DMS53 (cell line): ENCODE measurements at places on chromosomes 5 and 9.

GRCh38 chr9:38202336-38202938, 133.4 kb upstream of the SHB start:
- no peak for DNase-seq

DNA sequence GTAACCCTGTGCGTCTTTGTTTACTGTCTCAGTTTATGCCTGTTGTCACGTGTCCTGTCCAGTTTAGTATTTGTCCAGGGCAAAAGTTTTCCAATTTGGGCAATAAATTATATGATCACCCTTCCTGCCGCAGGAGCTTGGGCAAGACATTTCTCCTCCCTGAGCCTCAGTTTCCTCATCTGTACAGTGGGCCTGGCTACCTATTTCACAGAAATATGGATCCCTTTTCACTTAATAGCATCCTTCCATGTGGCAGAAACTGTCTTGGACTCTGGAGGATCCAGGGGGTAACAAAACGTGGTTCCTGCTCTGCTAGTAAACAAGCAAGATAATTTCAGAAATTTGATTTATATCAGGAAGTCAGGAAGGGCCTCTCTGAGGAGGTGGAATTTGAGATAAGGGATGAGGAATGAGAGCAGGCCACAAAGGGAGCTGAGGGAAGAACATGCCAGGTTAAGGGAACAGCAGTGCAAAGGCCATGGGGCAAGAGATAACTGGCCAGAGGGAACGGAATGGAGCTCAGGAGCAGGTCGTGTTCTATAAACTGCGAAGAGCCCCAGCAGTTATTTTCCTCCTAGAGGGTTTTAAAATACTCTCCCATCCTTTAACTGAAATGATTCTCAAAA, 15.1 kb upstream of the PPARGC1B start:
- DNase-seq, result no peak

DNA sequence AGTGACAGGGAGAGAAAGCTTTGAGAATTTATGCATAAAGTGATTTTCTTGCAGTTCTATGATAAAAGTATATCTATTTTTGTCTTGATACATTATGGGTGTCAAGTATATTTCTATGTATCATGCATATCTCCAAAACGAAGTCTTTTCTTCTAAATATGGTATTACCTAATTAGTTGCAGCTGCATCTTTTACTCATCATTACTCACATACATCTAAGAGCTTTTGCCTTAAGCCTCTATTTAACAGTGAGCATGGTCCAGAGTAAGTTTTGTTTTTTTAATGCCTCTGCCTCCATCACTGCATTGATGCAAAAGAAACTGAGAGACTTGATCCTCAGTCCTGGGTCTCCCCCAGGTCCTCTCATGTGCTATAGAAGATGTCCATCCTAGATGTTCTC, 40.0 kb upstream of the SMC5 start:
- DNase-seq, result no peak

- DNase-seq, result no peak
These were observed 7.2 kb downstream of the MARCHF6 start for GRCh38 chr5:10360686-10361085.

DNA sequence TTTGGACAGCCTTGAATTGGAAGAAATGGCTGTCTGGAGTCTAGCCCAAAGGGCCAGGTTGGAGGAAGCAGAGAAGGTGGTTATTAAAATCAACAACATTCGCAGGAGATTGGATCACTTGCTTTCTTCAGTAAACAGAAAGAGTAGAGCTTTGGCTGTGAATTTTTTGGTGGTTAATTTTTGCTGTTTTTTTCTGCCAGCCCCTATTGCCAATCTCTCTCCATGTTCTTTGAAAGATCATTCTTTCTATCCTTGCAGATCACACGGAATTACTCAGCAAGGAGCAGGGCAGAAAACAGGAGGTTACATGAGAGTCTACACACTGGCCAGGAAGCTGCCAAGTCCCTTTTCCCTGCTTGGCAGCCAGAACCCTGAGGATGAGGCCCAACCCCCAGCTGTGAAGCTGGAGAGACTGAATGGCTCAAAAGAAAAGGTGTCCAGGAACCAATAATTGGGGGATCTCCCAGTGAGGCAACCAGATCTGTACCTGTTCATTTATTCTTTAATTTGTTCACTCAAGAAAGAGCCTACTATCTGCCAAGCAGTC, 13.0 kb downstream of the GLRX start:
- no peak for DNase-seq

- peak; percentile 75 for DNase-seq
These were observed 210.9 kb downstream of the AOPEP start for GRCh38 chr9:94937214-94937903.

DNA sequence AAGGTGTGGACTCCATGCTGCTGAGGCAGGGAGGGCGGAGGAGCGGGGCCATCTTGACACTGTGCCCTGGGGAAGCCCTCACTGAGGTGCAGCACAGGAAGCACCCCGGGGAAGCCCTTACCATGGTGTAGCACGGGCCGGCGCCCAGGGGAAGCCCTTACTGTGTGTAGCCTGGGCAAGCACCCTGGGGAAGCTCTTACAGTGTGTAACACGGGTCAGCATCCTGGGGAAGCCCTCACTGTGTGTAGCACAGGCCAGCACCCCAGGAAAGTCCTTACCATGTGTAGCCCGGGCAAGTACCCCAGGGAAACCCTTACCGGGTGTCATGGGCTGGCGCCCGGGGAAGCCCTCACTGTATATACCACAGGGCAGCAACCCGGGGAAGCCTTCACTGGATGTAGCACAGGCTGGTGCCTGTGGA, 62.6 kb upstream of the ZNF354B start:
- no peak for DNase-seq

DNA sequence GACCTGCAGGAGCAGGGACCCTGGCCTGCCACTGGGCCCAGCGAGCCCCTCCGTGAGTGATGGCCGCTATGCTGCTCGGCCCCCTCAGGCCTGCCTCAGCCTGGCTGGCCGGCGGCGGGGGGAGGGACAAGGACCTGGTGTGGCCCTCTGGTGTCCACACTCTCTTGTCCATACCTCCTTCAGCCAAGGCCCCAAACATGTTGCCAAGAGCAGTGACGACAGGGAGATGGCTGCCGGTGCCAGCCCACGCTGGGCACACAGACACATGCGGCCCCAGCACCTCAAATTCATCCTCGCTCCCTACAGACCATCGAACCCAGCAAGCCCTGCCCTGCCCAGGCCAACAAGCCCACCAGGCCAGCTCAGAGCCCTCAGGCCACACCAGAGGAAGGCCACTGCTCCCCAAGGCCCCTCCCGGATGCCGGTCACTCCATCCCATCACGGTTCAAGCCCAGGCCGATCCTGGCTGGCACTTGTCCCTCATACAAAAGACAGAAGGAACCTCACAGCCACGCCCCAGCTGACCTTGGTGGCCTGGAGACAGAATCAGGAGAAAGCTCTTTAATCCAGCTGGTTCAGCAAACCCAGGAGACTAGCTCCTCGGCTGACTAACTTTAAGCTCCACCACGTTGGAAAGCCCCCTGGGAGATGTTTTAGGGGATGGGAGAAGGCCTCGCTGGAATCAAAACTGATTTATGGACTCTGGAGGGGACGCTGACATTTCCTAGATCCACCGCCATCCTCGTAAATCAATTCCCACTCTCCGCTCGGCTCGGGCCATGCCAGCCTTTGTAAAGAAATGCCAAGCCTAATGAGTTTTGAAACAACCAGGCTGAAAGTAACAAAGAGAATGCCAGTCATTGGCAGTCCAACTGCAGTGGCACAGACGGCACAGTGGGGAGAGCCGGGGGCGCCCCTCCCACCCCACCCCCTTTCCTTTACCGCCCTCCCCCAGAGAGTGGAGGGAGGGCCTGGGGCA, 84.9 kb downstream of the VAV2 start:
- DNase-seq, result no peak

DNA sequence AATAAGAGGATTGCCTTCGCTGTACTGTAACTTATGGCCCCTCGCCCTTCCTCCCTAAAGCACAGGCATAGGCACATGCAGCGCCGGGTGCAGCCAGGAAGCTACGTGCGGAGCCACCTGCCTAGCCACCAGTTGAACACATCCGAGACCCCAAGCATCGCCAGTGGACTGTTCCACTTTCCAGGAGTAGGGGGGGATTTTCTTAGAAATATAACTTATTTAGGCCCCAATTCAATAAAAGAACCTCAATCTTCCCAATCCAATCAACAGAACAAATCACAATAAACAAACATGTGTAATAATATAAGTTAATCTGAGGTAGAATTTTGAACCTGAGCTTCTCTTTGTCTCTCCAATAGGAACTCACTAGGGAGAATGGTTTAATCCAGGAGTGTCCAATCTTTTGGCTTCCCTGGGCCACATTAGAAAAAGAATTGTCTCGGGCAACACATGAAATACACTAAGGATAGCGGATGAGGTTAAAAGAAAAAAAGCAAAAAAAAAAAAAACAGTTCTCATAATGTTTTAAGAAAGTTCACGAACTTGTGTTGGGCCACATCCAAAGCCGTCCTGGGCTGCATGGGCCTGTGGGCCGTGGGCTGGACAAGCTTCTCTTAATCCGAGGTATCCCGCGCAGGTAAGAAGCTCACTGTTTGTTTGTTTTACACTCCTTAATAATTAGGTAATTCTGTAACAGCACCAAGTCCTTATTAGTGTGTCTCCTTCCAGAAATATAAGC, 22.0 kb upstream of the NIPBL start:
- no peak for DNase-seq

DNA sequence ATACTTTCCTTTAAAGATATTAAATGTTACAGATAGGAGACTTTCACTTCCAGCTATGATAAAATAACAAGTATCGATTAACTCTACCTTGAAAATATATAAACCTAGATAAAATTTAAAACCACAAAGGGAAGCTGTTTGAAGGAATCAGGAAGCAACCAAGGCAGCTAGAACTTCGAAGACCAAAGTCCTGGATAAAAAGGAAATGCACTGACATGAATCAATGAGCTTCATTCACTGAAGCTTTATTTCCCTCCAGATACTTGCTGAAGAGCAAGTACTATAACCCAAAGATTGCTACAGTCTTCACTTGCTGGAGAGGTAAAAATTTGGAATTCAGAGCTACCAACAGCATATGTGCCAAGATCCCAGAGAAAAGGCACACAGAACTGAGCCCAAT, 144.1 kb downstream of the PIK3R1 start:
- no peak for DNase-seq
